ENCODE measurements at places on chromosomes 5 and 9.

DNA sequence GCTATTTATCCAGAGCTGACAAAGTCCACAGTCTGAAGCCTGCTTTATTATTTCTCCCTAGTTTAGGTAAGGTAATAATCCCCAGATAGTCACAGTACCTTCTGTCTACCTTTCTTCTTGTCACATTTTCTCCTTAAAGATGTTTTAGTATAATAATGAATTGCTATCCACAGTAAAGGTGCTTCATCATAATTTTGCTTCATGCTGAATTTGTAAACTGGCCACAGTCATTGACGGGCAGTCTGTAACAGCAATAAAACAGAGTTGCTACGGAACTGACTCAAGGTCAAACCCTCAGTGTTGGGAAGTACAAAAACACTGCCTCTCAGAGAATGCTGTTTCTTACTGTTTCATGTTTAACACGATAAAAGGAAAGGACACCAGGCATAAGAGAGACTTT lies 195.7 kb downstream of the ZNF608 start:
- no peak for DNase-seq

- DNase-seq, result no peak
These were observed 78.5 kb downstream of the MYO10 start for GRCh38 chr5:16857635-16858034.

DNA sequence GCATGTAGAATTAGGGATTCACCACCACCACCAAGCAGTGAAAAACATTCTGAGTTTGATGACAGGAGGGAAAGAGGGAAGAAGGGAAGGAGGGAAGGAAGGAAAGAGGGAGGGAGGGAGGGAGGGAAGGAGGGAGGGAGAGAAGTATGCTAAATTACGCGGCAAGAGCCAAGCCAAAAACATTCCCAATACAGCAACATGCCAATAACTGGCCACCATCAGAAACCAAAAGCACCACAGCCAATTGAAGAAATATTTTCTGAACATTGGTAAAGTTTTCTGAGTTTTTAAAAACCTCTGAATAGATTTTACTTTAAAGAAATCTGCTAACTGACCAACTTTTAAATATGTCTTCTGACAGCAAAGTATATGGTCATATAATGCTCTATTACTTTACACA lies 36.0 kb downstream of the FNIP1 start:
- no peak for DNase-seq

GRCh38 chr9:15304632-15305031 lies 2.4 kb downstream of the TTC39B start:
- no peak for DNase-seq

DNA sequence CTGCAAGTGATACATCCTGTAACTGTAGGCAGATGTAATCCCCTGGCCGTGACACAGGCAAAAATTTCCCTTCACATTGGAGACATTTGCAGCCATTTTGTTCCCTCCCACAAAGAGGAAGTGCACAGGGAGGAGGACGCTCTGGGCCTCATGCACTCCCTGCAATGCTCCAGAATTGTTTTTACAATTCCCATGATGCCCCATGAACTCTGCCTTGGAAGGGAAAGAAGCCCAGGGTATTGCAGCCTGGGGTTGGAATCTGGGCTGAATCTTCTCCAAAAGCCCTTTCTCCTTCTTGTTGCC lies 491.7 kb downstream of the CCDC171 start:
- no peak for DNase-seq

DNA sequence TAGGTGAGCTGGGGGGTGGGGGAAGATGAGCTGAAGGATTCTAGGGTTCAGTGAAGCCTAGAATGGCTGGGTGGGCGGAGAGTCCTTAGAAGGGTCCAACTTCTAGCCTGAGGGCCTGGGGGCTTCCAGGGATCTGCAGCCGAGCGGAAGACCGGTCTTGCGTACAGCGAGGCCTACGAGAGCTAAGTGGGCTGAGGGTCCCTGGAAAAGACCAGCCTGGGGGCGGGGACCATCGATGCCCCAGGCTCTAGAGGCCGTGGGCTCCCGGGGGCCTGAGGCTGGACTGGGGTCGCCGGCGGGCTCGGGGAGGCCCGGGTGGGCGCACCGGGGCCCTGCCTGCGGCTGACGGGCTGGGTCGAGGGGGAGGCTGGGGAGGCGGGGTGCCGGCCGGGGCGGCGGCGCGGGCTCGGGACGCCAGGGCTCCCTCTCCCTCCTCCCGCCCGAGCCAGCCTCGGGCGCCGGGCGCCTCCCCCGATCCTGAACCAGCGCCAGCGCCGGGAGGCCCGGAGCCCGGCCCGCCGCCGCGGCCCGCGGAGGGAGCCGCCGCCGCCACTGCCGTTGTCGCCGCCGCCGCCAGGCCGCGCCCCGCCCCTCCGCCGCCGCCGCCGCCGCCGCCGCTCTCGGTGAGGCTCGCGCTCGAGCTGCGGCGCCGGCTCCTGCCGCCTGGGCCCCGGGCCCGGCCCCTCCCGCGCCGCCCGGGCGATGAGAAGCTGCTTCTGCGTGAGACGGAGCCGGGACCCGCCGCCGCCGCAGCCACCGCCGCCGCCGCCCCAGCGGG lies at the start of gene MVB12B:
Gene MVB12B (plus strand): TSS at position 602 of the 778 bp plus-strand sequence. CDS start 101 bp downstream, at position 703.
- peak; percentile 61 for DNase-seq

GRCh38 chr9:2181792-2182191 lies 166.6 kb downstream of the SMARCA2 start:
- DNase-seq, result no peak

DNA sequence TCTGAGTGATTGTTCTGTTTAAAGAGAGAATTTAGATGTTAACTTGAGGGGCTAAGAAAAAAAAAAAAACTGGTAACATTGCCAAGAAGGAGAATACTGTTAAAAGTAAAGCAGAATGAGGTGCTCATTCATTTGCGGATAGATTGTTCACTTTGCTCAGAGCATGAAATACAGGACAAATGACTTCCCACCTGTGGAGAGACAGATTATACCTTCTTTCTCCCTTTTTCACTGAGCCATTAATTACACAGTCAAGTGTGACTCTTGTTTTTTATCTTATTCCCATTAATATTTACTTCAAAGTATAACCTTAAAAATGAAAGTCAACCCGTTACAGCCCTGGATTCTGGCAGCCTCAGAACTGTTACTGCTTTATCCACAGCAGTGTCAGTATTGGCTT lies 264.5 kb downstream of the TAF11L14 start:
- no peak for DNase-seq

DNA sequence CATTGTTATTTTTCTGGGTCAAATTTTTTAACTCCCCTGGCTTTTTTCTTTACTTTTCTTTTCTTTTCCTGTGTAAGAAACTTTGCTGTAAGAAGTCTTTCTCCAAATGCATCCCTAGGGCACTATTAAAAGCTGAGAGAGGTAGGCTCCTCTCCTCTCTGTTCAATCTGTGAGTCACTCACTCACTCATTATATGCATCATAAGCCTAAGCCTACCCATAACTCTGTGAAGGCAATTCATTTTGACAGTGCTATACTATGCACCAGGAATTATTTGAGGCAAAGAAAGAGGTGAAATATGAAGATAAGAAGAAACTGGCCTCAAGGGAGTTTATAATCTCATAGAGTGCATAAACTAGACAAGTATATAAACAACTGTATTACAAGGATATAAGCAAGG lies 67.9 kb upstream of the PRR16 start:
- no peak for DNase-seq

GRCh38 chr5:927172-928015 lies 34.7 kb downstream of the TRIP13 start:
- no peak for DNase-seq

- no peak for DNase-seq
These were observed 280.4 kb downstream of the CDH9 start for GRCh38 chr5:26757941-26758340.

DNA sequence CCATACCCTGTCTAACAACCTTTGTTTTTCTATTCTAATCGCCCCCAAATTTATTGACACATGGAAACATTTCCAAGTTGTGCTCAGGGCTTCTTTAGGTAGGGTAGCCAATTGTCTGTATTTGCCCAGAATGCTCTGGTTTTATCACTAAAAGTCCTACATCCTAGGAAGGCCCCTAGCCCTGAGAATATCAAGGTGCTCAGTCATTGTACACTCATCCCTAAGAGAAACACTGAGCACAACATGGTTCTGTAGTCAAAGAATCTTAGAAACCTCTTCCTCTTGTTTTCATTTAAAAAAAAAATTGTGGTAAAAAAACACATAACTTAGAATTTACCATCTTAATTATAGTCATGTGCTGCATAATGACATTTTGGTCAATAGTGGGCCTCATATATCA lies 69.0 kb upstream of the BASP1 start:
- DNase-seq, result no peak

GRCh38 chr9:34252670-34253459 lies 74.0 kb downstream of the UBAP1 start:
- DNase-seq, result peak; percentile 23

DNA sequence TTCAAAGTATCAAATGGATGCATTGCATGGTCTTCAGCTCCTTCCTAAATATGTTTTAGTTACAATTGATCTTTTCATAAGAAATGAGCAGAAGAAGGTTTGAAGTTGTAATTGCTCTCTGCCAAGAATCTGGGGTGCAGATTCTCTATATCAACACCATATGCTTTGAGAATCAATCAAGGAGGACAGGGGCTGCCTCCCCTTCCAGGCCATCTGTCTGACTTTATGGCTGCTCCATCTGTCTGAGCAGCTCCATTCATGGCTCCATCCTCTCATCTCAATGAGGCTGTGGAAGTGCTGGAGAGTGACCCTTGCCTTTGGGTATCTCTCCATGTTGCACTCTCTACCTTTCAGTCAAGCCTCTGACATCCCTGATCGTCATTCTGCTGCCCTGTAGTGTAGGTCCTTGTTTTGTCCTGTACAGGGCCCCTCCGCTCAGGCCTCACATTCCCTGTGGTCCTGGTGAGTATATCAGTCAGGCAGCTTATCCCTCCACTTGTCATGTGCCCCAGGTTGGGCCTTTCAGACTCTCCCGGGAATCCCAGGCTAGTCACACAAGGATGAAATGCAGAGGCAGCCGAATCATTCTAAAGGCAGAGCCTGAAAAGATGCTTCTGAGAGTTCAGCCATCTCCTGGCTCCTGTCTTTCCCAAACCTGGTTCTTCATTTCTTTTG lies 14.0 kb upstream of the SV2C start:
- no peak for DNase-seq

DNA sequence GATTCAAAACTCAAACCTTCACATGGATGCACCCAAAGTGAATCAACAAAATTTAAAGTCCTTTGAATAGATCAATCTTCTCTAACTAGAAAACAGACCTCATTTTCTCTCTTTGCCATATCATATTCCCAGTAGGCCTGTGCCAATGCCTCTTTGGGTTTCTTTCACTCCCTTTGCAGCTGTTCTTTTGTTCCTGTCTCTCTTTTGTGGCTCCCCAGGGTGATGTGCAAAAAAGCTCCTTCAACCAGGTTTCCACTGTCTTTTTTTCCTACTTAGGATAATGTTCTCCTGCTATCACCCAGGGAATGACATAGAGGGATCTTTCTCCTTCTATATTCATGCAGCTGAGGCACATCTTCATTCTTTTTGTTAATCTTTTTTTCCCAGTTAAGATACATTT lies 54.6 kb downstream of the MARCHF3 start:
- no peak for DNase-seq

DNA sequence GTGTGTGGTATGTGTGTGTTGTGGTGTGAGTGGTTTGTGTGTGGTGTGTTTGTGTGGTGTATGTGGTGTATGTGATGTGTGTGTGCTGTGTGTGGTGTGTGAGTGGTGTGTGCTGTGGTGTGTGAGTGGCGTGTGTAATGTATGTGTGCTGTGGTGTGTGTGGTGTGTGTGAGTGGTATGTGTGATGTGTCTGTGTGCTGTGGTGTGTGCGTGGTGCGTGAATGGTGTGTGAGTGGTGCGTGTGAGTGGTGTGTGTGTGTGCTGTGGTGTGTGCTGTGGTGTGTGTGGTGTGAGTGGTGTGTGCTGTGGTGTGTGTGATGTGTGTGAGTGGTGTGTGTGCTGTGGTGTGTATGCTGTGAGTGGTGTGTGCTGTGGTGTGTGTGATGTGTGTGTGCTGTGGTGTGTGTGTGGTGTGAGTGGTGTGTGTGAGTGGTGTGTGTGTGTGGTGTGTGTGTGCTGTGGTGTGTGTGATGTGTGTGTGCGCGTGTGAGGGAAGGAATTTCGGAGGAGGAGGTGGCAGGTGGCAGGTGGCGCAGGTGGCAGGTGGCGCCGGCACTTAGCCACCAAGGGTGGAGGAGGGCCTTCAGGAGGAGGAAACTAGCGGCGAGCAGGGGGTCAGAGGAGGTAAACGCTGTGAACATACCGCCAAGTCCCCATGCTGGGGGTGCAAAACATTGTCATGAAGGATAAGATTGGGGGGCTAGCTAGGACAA lies 191.8 kb downstream of the MELK start:
- no peak for DNase-seq

GRCh38 chr9:90881648-90882047 lies 80.0 kb downstream of the SYK start:
- DNase-seq, result no peak

DNA sequence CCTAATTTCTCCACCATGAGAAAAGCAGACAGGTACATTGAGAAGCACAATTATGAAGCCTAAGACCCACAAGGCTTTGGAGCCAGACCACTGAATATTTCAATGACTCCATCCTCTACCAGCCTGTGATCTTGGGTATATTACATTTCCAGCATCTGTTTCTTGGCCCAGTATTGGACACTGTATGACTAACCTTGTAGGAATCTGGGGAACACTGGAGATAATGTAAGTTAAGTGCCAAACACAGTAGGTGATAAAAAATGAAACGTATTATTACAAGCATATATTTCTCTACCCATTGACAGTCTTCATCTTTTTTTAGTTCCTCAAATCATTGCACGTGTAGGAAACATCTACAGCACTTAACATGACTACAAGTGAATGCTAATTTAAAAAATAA lies 28.6 kb upstream of the FEM1C start:
- DNase-seq, result no peak

DNA sequence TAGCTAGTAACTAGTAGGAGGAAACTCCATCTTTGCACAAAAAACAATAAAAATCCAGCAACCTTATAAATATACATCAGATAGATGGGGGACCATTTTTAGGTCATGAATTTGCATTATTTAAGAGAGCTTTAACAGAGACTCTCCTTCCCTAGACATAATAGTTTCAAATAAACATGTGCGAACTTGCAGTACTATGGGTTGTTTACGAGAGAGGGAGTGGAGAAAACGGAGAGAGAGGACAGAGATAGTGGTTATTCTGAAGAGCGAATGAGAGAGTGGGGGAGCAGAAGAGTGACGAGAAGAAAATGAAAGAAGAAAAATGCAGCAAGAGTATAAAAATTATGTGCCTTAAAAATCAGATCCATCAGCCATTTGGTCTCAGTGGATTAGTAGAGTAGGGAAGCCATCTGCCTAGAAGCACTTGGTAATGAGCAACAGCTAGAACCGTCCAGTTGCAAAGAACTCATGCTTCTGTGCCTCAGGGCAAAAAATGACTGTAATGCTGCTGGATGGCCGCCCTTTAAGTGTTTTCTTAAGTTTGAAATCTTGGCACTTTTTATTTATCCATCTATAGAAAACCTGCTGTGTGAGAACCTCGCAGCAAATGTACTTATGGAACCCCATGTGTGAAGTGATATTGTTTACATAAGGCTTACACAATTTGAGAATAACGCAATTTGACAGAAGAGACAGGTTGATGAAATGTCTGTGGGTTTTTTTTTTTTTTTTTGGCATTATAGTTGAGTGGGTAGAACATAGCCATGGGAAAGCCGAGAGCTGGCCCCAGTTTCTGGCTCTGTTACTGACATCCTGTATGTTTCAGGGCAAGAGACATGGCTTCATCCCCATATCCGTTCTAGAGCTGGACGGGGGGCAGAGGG lies 95.6 kb upstream of the ZNF608 start:
- no peak for DNase-seq

Data from T-helper 17 cell (primary cell).